ENCODE measurements at places on chromosomes 2 and 18.

DNA sequence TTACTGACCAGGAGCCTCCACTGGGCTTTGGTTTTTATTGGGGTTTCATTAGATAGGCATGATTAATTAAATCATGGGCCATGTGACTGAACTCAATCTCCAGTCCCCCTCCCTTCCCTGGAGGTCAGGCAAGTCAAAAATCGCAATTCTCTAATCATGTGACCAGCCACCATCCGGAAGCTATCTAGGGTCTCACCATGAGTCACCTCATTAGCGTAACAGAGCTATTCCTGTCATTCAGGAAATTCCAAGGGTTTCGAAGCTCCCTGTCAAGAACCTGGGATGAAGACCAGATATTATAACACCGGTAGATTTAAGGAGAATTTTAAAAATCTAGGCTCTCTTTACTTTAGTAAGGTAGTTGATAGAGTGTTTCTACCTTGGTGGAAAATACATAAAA lies 180.3 kb upstream of the TCF4 start:
- no peak for DNase-seq

DNA sequence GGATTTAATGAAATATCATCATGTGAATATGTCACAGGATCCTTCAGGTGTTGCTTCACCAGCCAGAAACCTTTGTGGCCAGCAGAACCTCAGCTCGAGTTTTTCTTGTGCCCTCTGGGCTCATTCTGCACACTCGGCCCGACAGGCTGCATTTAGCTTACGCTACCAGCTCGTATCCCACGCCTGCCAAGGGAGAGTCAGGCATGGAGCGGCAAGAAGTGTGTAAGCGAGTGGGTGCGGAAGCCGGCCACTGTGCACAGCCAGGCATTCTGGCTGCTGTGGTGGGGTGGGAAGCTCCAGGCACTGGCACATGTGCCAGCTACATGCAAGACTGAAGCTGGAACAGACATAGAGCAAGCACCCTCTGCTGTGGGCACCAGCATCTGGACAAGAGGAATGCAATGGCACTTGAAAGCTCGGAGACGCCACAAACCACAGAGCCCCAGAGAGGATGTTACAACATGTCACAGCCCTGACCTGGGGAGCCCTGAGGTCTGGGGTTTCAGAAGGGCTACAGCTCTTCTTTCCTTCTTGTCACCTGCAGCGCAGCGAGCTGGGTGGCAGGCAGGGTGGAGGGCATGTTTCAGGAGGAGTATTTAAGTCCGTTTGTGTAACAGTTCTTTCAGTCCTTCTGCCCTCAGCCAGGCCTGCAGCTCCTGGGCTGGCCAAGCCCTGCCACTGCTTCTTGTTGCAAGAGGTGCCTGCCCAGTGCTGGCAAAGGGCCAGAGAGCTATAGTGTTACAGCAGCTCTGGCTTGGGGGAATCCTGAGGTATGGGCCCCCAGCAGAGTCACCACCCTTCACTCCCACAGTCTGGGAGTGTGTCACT lies 257.3 kb upstream of the HNMT start:
- no peak for DNase-seq

GRCh38 chr2:4353668-4354067 lies 650.3 kb downstream of the DCDC2C start:
- no peak for DNase-seq

DNA sequence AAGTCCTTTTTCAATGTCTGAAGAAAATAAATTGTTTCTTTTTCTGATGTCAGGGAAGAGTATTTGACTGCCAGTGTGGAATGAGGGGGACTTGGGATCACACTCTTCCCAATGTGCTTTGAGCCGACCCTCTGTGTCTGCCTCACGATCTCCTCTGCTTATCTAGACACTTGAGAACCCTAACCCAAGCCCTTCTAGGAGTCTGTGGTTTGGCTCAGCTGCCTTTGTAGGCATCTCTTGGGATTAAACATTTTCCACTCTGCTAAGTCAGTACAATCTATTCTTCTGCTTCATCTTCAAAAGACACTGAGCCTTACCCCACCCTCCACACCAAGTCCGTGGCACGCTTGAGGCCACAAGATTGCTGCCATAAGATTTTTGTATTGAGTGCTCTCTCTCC lies 19.4 kb downstream of the FAM110C start:
- DNase-seq = no peak

GRCh38 chr2:12455661-12456060 lies 261.1 kb upstream of the TRIB2 start:
- DNase-seq = no peak

- DNase-seq = no peak
These were observed 4.4 kb downstream of the TEX44 start for GRCh38 chr2:231597014-231597611.

DNA sequence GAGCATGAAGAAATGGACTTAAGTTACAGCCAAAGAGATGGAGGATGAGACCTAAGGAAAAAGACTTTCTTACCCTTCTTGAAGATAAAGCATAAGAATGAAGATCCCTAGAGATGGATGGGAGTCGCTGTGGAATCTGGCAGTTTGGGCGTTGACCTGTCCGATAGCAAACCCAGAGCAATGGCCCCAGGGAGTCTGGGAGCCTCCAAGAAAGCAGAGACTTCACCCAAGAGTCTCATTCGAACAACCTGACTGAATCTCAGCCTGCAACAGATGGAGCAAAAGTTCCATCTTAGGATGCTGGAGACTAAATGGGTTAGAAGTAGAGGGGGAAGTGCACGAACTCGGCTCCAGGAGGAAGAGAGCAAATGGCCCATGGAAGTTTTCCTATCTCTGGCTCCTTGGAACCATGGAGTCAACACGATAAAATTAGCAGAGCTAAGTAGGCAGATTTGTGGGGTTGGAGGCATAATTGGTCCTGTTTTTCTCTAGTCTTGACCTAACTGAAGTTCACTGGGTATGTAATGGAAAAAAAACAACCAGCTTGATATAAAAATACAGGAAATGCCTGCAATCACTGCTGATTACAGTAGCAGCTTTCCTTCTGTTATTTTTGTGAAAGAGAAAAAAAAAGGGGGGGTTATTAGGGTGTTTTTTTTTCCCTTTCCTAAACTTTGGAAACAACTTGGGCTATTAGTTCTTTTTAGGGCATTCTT lies 178.4 kb upstream of the EPAS1 start:
- no peak for DNase-seq

DNA sequence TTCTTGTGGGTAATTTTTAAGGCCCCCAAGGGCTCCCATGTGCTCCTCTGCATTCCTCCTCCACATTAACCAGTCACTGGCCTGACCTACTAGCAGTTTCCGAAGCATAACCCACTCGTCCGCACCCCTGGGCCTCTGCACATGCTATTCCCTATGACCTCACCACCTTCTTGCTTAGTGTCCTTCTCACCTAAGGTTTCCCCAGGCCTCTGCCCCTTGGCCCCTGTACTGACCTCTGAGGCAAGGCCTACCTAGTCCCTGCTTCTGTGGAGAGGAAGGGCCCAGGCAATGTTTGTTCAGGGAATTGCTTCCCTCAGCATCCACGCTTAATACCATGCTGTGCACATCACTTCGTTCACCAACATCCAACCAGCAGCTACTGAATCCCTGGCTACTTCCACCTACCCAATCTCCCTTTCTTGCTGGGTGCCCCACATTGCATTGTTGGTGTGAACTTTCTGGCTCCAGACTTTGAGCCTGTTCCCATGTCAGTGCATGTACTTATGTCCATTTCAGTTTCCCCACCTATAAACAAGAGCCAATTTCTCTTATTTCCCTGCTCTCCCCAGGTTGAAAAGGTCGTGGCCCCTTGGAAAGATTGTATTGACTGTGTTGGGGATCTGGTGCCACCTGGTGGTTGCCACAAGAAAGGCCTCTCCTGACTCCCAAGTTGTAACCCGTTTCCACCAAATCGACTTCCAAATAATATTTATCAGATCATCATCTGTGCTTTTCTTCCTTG lies 19.2 kb upstream of the TMEM177 start:
- peak; percentile 58 for DNase-seq

DNA sequence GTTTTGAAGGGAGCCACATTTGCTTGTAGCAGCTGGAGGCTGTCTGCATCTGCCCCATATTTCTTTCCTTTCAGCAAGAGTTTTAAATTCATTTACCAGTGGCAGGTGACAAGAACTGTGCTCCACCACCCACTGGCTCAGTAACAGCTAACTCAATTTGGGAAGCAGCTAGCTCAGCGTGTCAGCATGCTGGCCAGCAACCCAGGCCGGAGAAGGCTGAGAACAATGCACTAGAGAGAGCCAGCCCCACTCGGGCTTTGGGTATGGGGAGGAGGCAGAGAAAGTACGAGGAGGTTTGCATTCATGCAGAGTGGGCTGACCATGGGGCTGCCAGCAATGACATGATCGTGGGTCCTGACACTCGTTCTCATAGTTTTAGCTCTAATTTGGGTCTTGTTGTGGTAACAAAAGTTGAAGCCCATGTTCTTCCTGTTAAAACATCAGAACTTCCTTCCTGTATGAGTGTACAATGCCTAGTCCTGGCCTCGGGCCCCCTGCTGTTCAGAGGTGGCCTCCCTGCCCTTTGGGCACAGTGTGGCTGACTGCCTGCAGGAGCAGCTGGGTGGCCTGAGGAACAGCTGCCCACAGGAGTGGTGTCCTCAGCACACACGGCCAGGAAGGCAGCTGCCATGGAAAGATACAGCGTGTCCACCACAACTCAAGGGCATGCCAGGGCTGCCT lies 23.0 kb downstream of the CDC42EP3 start:
- DNase-seq = peak; percentile 43

GRCh38 chr2:160679686-160680085 lies 186.1 kb upstream of the RBMS1 start:
- no peak for DNase-seq

DNA sequence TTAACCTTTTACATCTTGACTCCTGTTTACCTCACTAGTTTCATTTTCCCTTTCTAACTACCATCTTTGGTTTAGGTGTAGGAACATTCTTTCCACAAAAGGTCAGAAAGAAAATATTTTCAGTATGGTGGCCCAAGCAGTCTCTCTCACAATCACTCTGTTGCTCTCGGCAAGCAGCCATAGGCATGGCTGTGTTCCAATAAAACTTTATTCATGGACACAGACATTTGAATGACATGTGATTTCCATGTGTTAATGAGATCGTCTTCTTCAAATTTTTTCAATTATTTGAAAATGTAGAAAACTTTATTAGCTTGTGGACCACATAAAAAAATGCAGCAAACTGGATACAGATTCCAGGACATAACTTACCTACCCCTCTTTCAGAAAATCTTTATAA lies 109.7 kb upstream of the CNTNAP5 start:
- DNase-seq = no peak

DNA sequence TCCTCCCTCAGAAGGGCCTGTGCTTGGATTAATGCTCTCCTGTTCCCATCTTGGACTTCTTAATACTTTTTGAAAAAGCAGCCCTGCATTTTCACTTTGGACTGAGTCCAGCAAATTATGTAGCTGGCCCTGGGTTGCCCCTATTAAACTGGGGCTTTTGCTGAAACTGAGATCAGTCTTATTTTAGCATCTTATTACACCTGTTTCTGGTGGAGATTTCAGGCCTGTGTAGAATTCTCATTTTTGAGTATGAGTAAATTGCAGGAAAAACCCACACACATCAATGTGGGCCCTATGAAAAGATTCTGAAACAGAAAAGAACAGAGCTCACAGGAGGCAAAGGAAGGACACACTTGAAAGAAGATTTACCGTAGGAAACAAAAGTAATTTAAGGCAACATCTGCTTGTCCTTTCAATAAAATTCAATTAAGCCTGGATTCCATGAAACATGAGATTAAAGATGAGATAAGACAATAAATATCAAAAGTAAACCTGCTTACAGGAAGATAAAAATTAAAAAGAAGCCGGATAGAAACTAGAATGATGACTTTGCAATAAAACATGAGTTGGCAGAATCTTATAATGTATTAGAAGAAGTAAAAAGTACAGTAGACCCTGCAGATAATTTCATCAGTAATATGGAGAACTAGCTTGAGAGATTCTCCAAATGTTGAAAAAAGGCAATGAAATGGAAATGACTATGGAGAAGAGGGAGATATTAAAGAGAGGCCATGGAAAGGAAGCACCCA lies 90.7 kb upstream of the GCFC2 start:
- DNase-seq = no peak

DNA sequence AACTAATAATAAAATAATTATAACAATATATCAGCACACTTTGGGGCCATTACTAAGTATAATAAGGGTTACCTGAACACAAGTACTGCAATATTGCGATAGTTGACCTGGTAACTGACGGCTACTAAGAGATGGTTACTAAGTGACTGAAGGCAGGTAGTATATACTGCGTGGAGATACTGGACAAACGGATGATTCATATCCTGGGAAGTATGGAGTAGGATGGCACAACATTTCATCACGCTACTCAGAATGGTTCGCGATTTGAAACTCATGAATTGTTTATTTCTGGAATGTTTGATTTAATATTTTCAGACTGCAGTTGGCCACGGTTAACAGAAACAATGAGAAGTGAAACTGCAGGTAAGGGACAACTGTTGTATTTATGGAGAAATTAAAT lies 39.5 kb upstream of the FLACC1 start:
- no peak for DNase-seq

- no peak for DNase-seq
These were observed 20.8 kb upstream of the TMX3 start for GRCh38 chr18:68735483-68736343.
